Ureter (tissue), 1 donor: ENCODE measurements at places on chromosomes 13 and 19.

GRCh38 chr13:90999401-90999800, 348.1 kb upstream of the MIR17HG start:
- DNase-seq = no peak

- no peak for DNase-seq
Observed at GRCh38 chr13:31179754-31180153, 18.1 kb upstream of the HSPH1 start.

DNA sequence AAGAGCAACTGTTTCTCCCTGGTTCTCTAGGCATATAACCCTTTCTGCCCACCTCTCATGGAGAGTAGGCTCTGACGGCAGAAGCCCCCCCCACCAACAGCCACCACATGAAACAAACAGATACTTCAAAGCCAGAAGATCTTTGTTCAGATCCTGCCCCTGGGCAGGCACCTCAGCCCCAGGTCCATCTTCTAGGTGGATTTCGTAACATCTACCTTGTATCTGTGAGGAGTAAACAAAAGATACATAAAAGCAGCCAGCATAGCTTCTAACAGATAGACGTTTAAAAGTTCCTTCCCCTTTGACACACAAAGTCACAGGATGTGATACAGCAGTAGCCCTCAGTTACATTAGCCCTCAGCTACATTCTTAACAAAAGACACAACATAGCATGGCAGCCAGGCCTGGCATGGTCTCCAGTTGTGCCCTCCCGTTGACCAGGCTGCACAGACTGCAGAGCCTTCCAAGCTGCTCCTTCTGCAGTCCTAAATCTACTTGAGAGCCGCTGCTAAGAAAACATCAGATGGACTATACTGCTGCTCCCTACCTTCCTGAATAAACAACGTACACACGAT, 35.4 kb downstream of the BRD4 start:
- no peak for DNase-seq

DNA sequence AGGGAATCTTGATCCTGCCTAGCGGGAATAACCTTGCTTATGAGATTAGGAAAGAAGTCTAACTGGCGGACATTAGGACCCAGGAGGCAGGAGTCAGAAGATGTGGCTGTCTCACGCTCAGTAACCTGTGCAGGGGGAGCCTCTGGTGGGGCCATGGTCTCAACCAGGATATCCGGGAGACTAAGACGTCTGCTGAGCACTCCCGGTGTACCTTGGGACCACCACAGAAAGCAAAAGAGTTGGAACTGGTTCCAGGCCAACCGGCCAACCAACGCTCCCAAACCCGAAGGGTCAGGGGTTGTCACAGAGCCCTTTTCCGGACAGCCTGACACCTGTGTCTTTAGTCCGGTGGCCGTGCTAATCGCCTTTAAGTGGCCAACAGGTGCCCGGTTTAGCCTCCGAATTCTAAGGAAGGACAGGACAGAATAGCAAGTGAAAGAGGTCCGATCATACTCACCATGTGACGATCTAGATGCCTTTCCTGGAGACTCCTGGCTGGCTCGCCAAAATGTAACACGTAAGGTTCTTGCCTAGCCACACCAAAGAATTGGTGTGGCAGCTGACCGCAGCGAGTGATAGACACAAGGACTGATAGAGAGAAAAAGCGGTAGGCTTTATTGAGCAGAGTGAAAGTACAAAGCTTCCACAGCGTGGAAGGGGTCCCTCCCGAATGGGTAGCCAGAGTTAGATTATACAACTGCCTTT, 103.9 kb upstream of the DIAPH3 start:
- no peak for DNase-seq

DNA sequence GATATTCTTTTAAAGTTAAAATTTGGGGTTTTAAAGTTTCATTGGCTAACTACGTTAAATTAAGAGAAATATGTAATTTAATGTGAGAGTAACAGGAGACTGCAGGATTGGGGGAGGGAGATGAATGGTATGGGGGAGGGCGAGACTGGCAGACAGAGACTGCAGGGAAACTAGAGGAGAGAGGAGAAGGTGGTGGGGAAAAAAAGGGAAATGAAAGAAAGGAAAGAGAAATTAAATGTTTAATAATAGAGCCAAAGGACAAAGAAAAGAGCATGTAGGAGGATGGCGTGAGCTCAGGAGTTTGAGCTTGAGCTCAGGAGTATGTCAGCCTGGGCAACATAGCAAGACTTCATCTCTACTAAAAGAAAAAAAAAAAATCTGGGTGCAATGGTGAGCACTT, 115.9 kb downstream of the RFC3 start:
- no peak for DNase-seq

- DNase-seq = no peak
Observed at GRCh38 chr19:19113040-19113626, 25.1 kb downstream of the TMEM161A start.

DNA sequence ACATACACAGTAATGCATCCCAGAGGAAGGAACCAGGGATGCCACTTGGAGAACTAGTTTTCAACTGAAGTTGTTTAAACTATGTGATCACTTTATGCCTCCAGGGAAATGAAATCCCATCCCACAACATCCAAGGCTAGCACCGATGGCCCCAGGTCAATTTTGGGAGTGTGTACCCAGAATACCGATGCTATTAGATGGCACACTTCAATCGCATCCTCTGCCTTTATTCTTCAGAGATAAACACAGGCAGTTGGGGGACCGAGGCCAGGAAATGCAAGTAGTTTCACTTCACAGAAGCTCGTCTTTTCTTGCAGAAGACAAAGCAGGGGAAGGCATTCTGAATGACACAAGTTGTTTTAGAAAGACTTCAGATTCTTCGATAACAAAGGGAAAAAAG, 13.8 kb downstream of the STK24 start:
- no peak for DNase-seq

- DNase-seq = no peak
Observed at GRCh38 chr19:4705413-4706131, 18.1 kb downstream of the DPP9 start.
